NCI-H2029 (cell line): ENCODE measurements at places on chromosomes 7 and 10.

GRCh38 chr7:98073047-98073446 is 33.6 kb upstream of the LMTK2 start:
- no peak for DNase-seq

DNA sequence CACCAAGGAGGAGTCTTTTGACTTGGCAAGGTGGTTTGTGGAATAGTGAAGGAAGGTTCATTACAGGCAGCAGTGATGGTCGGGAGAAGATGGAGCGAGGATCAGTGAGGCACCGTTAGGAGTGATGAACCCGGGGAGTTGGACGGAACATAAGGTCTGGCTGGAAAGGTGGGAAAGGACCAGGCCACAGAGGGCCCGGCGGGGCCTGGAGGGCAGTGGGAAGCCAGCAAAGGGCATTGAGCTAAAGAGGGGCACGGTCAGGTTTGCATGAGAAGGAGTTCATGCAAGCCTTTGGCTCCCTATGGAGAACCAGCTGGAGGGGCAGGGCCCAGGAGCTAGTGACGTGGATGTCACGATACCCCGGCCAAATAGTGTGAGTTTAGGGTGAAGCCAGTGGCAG is 46.2 kb upstream of the RABGEF1 start:
- no peak for DNase-seq

DNA sequence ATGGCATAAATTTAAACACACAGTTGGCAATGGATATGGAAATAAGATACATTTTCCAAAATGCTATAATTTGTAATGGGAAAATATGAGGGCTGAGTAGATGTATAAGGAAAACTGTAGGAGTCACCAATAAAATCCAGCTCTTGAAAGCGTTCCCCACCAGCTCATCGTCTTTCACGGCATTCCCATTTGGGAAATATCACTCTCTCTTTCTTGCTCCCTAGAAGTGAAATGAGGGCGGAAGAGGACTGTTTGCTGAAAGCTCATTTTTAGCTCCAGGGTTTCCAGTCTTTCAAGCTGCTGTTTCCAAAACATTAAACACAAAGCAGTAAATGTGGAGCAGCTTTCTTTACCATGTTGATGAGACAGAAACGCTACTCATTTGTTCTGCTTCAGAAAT is 104.6 kb upstream of the SFMBT2 start:
- DNase-seq = no peak

GRCh38 chr7:99897322-99898022 is 20.6 kb upstream of the OR2AE1 start:
- DNase-seq = no peak

DNA sequence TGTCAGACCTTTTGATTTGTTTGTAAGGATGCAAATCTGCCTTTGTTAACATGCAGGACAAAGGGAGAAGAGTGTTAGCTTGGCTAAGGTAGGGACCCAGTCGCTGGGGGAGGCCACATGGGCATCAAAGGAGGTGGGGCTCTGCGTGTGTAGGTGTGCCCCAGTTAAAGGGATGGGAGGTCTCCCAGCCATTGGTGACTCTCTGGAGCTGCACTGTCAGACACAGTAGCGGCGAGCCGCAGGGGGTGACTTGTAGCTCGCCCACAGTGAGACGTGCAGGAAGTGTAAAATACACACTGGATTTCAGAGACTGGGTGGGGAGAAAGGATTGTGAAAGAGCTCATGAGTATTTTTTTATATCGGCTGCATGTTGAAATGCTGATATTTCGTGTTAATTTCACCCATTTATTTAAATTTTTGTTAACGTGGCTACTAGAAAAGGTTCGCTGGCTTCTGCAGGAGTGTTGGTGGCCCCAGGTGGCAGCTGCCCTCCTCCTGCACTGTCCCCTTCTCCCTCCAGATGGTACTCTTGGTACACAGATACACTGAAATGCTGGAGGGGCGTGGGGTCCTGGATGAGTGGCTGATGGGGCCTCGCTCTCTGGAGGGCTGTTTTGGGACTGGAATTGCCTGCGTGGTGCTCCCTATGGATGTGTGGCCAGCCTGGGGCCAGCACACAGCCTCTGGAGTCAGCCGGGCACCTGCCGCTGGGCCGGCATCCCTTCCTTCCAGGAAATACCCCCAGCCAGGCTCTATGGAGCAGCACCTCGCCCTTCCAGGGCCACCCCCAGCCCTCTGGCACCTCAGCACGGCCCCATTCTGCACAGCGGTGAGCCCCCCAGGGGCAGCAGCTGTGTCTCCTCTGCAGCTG is 59.2 kb downstream of the LHPP start:
- DNase-seq = no peak

DNA sequence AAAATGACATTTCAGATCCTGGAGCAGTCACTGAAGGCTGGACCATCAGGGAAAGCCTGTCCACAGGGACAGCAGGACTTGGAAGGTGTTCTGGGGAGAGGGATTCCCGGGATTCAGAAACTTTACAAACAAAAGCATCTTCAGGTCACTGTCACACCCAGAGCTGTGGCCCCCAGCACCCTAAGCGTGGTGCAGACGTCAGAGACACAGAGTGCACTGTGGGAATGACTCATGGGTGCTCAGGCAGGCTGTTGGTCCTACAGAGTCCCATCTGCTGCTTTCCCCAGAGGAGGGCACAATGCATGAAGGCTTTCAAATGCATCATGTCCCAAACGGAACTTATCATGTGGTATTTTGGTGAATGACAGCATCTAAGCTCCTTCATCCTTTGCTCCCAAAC is 13.1 kb upstream of the LRMDA start:
- no peak for DNase-seq

DNA sequence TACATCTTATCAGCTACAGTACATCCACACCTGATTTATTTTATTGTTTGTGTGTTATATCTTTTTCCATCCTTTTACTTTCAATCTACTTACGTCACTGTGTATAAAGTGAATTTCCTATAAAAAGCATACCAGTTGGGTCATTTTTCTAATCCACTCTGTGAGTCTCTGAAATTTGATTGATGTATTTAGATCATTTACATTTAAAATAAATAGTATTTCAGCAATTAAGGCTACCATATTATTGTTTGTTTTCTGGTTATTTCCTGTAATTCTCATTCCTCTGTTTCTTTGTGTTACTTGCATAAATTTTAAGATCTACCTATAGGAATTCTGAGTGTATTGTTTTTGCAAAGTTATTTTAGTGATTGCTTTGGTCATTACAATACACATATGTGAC is 53.7 kb downstream of the VSTM4 start:
- no peak for DNase-seq
